ENCODE measurements at places on chromosomes 4 and X.

DNA sequence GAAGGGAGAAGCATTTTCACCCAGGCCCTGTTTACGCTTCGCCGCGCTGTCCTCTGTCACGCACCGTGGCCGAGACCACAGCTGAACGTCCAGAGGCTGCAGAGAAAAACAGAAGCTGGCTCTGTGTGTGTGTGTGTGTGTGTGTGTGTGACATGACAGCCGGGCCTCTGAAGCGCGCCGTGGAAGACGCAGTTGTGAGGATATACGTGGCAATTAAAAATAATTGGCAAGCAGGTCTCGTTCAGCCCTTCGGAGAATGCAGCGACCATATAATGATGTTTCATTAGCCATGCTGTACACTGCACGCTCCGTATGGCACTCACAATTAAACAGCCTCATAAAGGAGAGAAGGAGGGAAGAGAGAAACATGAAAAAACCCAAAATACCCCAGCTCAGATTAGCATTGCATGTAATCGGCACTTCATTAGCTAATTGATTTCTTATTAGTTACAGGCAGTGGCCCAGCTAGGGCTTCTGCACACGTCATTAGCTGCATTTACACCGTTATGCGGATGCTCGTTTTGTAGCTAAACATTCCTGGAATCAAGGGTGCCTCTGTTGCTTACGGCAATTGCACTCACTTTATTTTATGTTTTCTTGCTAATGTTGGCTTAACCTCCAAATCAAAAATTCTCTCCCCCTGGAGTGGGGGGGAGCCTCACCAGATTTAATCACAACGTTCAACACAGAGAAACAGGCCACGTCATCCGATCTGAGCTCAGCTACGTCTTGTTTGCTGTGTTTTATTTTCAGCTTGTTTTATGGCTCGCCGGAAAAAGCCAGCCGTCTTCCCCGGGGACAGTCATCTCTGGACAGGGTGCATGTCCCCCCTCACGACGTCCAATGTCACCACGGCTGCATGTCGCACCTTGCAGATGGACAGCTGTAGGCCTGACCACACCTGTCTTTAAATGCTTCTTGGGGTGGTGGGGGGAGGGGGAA lies 74.6 kb upstream of the SHOX start:
- no peak for DNase-seq

GRCh38 chr4:19857380-19857779 lies 394.3 kb upstream of the SLIT2 start:
- DNase-seq, result no peak

DNA sequence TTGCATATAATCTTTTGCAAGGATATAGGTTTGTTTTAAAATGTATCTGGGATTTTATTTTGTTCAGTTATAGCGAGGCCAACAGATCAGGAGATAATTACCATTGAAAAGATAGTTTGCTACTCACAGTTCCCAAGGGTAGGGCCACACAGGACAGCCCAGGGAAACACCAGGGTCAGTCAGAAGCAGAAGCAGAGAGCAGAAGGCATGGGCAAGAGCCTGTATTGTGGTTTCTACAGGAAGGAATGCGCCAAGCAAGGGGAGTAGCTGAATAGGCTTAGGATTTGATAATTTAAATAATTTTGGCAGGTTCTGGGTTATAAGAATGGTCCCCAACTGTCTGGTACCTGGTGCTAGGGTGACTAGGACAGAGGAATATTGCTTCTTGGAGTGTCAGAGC lies 61.6 kb downstream of the SYNPO2 start:
- no peak for DNase-seq

- DNase-seq, result no peak
Observed at GRCh38 chr4:115343171-115343570, 229.8 kb upstream of the NDST4 start.

DNA sequence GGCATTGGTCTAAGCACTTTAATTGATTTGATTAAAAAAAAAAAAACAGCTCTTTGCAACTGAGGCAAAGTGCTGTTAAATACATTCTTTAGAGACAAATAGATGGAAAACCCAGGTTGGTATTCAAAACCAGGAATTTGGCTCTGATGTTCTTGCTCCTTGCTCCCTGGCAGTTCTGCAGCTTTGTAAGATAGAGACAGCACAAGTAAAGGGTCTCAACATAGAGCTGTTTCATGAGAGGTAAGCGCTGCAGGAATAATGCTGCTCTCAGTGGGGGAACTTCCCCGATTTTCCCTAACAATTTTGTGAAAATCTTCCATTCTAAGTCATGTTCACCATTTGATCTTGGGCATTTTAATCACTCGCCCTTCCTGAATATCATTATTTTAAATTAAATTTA lies 479.5 kb upstream of the HS3ST1 start:
- DNase-seq, result no peak

DNA sequence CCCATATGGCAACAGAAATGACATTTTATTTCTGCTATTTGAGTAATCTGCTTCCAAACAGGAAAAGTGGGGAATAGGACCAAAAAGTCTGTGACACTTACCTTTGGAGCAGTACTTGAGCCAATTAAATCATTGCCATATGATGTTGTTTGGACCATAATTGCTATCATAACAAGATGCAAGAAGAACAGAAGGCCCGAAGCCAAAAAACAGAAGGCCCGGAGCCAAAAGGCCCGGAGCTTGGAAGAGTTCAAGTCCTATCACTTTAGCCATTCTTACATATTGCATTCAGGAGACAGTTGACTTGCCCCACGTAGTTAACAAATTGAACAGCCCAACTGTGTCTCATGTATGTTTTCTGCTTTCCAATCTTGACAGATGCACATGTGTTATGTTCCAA lies 285.6 kb downstream of the ARHGAP24 start:
- no peak for DNase-seq

- DNase-seq, result no peak
Observed at GRCh38 chr4:18022572-18023050, 1.1 kb upstream of the LCORL start.

- DNase-seq, result no peak
Observed at GRCh38 chr4:122890147-122890795, 32.1 kb downstream of the NUDT6 start.

DNA sequence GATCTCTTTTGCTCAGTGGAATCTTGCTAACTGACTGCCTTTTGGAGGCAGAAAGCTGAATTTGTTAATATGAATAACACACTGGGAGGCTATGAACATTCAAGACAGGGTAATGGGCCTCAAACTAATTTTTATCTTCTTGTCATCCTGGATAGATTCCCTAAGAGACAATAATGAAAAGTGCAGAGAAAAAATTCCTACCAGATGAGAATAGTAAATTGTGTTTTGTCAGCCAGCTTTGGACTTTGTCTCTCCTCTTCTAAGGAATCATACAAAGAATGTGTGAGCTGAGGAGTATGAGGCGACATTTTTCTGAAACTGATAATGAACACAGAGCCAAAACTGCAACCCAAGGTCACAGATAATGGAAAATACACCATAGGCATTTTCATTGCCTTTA lies 649.3 kb downstream of the IQCM start:
- no peak for DNase-seq

DNA sequence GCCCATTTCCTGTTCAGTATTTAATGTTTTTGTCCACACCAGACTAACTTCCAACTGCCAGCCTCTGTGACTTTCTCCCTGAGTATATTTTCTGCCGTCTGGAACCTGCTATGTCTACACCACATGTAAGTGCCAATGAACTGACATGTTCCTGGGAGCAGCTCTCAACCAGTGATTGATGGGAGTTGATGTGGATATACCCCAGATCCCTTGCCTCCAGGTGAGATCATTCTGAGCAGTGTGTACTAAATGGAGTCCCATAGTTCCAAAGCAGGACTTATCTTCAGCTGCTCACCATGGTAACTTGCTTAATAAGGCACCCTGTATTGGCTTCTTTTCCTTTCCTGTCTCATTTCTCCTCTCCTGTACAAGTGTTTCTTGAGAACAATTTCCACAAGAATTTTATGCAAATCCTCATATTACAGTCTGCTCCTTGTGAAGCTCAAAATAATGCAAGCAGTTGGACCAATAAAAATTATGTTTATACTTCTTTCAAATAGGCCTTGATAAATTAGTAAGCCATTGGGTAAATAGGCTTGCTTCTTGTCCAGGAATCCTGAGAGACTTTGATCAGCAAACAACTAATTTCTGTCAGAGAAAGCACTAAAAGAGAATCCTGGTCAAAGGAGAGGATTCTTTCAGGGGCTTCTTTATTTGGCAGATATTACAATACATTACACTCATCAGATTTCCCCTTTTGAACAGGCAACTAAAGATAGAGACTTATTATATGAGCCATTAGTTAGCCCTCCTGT lies 911.7 kb upstream of the NDST4 start:
- DNase-seq, result no peak
